NCI-H345 (cell line): ENCODE measurements at places on chromosomes 7 and 10.

- DNase-seq: no peak
Observed at GRCh38 chr10:13734151-13734550, 147.4 kb downstream of the PRPF18 start.

DNA sequence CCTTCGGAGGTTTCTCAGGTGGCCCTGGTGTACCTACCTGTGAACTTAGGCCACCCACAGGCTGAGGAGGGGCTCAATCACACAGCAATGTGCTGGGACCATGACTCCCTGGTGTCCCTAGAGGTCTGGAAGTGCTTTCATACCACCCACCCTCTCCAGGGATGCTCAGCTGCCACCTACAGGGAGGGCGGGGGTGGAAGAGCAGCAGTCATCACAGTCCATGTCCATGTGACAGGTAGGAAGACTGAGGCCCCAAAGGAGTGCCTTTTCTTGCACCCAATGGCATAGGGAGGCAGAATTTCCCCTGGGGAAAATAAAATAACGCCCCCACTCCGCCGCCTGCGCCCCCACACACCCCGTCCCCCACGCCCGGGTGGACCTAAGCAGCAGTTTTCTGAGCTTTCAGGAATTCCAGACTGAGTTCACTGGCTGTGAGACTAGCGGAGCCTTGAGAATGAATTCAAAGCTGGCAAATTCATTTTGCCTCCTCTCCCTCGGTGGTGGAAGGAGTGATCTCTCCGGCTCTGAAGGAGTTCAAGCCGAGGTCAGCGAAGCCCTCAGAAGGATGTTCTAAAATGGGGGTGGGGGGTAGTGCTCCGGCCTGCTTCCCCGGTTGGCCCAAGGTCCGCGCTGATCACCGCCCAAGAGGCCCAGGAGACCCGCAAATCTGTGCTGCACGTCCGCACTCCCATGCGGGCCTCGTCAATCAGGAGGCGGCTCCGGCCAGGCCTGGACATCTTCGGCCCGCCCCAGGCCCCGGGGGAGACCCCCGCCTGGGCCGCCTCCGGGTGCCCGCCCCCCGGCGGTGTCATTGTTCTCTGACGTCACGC, 2.1 kb upstream of the ZMIZ1 start:
- DNase-seq: peak; percentile 34

DNA sequence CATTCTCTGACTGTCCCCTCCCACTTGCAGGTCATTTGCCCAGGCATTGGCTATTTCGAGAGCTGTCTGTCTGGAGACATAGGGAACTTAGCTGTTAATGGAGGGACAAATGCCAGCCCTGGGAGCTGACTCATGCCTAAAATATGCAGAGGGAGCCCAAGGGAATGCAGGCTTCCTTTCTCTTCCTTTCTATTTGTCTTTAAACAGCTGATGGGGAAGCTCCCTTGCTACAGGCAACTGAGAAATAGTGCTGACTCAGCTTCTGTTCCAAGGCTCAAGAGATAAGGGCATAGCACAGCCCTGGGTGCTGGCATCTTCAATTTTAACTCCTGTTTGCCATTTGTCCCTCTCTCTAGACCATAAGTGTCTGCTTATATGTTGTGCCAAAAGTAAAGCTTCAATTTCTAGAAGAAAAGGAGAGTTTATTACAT, 82.7 kb upstream of the C1GALT1 start:
- peak; percentile 13 for DNase-seq

GRCh38 chr10:36224431-36224985, 582.4 kb upstream of the FZD8 start:
- no peak for DNase-seq

GRCh38 chr10:132293201-132293812, 14.4 kb downstream of the STK32C start:
- DNase-seq: no peak

DNA sequence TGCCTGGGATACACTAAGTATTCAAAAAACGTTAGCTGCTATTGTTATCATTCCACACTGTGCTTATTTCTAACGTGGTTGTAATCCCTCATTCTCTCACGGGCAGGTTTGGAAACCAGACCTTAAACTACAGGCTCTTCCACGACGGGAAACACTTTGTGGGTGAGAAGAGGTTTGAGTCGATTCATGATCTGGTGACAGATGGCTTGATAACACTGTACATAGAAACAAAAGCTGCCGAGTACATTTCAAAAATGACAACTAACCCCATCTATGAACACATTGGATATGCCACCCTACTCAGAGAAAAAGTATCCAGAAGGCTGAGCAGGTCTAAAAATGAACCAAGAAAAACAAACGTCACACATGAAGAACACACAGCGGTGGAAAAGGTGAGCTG, 163.2 kb upstream of the PRR15 start:
- DNase-seq: no peak

GRCh38 chr10:124224331-124225028, 131.1 kb upstream of the CHST15 start:
- no peak for DNase-seq

GRCh38 chr10:131288648-131289047, 22.9 kb downstream of the TCERG1L start:
- no peak for DNase-seq

DNA sequence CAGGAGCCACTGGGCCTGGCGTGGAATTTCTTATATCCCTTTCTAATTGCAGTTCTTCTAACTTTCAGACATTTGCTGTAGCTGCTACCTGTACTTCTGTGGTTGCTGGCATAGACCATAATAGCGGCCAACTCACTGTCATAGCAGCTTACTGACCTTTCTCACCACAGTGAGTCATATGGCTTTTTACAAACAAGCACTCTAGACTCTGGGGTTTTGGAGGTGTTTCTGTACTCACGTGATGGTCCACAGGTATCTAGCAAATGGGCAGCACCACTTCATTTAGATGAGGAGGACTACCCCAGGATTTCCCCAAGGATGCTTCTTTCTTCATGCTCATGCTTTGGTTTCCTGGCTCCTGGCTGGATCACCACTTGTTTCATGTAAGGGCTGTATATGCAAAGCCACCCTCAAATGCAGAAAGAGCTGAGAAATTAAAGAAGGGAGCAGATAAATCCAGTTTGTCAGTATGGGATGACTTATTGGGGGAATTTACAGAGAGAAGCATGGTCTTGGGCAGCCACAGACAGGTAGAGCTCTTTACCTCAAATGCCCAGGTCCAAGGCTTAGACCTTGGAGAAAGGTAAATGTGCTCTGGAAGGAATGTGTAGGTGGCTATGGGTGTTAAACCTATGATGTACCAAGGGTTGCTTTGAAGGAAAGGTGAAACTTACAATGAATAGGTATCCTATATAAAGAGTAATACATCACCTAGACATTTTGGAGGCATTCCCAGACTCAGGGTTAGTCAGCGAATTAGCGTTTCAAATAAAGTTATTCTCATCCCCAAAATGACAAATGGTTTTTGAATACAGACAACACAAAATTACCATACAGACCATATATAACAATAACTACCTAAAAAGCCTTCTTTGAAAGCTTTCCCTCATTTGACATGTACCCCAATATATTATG, 15.9 kb upstream of the SLC25A16 start:
- no peak for DNase-seq

DNA sequence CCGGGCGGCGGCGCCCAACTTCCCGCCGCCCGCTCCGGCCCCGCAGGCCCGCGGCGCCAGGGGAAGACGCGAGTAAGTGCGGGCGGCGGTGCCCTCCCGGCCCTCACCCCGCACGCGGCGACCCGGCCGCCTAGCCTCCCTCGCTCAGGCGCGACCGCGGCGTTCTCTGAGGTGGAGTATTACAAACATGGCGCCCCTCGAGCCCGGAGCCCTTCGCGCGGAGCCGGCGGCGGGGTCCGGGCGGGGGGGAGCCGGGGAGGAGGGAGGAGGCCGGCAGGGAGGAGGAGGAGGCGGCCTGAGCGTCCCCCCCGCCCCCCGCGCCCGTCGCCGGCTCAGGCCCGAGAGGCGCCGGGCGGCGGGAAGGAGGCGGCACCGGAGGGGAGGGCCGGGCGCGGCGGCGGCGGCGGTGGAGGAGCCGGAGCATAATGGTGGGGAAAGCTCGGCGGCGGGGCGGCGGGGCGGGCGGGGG, at the start of gene ZMYND11:
Gene ZMYND11, plus strand, starts transcription at position 324 of the 469 bp plus-strand sequence. CDS start 44,558 bp downstream, outside the sequence.
- peak; percentile 23 for DNase-seq

DNA sequence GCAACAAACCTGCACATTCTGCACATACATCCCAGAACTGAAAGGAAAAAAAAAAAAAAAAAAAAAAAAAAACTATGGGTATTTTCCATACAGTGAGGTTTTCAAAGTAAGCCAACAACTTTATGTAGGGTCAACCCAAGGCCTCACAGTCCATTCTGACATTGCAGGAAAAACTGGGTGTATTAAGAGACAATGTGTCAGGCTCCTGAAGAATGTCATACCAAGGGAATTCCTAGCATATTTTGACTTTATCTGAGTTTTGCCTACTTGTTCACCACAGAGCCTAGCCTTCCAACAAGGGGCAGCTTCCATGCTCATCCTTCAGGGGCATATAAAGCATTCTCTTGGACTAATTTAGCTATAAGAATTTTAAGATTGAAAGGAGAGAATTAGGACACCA, 368.9 kb downstream of the PLXDC2 start:
- DNase-seq: no peak

- DNase-seq: peak; percentile 22
Observed at GRCh38 chr7:132402751-132403245, 173.5 kb downstream of the PLXNA4 start.

- peak; percentile 60 for DNase-seq
Observed at GRCh38 chr7:132183781-132184380, 392.4 kb downstream of the PLXNA4 start.

DNA sequence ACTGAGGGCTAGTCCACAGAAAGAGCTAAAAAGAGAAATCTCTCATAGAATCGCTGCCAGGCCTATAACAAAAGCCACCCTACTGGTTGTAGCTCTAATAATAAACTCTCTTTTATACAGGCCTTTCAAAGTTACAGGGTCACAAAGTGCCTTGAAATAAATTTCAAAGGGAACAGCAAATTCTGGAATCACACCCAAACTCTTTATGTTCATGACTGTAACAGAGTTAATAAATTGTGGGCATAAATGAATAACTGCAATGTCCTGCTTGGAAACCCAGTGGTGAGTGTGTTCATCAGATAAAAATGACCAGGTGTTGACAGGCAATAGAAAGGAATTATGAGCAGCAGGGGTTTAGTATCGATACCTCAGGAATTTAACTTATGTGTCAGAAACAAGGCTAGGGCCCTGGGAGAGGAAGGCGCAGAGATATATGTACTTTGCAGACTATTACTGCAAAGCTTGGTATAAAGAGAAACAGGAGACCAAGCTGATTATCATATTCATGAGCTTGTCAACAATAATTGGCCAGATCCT, 9.3 kb downstream of the CDC14C start:
- no peak for DNase-seq

- no peak for DNase-seq
Observed at GRCh38 chr7:110983822-110984456, 107.0 kb upstream of the LRRN3 start.

DNA sequence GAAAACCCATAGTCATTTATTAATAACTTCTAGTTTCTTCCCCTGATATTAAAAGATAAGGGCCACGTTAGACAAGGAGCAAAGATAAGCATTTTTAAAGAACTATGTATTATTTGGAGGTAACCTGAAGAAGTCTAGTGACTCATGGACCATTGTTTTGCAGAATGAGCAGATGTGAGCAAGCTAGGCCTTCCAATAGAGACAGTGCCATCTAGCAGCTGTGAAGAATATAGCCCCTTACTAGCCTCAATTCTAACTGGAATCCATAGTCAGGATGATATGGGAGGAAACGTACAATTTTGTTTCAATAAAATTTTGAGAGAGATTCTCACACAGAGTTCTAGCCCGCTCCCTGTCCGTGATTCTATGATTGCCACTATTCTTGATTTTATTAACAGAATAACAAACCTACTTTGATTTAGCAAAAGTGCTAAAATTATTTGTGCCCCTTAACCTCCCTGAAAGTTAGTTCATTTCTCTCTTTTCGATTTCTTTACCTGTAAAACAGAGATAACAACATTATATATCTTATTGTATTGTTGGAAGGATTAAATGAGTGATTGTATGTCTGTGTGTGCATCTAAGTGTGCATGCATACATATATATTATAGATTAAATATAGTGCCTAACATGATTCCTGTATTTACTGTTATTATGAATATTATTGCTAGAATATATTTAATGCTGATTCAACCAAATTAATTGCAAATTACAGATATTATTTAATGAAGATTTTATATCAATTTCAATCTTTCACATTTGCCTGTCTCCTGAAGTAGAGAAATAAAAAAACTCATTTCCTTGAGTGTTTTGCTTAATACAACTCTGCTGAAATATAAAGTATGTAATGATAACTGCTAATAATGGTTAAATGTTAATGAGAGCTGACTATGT, 22.7 kb downstream of the FAM237B start:
- peak; percentile 42 for DNase-seq

DNA sequence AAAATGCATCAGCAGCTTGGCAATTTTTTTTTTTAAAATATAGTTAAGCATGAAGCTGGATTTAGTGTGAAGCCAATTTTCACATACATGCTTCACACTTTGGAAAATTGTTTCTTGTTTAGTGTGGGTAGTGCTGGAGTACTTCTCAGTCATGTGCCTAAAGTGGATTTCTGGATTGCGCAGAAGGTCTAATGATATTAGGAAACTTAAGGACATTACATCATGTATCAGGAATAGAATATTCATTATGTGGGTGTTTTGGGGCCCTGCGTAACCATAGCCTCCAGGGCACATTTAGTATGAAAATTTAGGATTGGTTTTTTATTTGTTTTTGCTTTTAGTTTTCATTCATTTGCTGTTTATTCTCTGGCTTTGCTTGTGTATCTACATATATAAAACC, 28.8 kb upstream of the BNIP3 start:
- DNase-seq: no peak

DNA sequence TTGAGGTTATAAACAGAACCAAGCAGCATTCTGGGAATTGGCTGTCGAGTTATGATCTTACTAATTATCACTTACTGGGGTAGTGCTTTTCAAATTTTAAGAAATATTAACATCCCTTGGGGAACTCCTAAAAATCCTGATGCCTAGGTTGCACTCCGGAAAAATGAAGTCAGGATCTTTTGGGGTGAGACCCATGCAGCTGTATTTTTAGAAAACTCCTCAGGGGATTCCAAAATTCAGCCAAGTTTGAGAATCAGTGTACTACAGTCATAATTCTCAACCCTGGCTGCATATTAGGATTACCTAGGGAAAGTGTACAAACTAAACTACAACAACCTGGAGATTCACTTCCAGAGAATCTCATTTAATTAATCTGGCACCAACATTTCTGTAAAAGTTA, 17.2 kb upstream of the PPP1R9A start:
- DNase-seq: no peak

GRCh38 chr10:8017277-8017676, 37.2 kb upstream of the GATA3 start:
- no peak for DNase-seq

DNA sequence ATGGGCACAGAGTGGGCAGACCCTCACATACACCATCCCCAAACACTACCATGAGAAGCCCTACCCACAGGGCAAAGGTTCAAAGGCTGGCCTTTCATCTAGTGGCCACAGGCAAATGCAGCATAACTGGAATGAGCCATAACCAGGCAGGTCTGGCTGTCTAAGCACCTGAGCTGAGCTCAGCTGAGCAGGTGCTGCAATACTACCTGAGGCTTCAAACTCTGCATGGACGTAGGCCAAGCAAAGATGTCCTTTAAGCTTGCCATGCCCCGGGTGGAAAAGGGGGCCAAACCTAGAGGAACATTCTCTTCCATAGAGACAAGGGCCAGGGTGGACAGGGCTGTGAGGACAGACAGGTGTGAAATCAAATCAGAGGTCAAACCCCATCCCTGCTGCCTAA, 65.3 kb upstream of the CAMK2B start:
- DNase-seq: peak; percentile 45
